Hair follicular keratinocyte (primary cell): ENCODE measurements at places on chromosomes 2 and 18. TPM values are rescaled to one million over a fixed set of nuclear protein-coding genes. Genes with fewer than 3 reads are reported as not detected.

Gene SCG2
- total RNA-seq: not detected in 2 replicates

Gene TOGARAM2
- total RNA-seq: not detected in 2 replicates

Gene HRH4
- total RNA-seq: 0.08 TPM in 1 of 2 replicates, not detected in the other

Gene SPP2
- total RNA-seq: not detected in 2 replicates

Gene EGR4
- not detected in 2 replicates for total RNA-seq

Gene ZNF892
- 2.7 and 3.1 TPM in 2 replicates for total RNA-seq
